Ammon's horn (tissue), 1 donor: ENCODE measurements at places on chromosomes 2 and 18.

DNA sequence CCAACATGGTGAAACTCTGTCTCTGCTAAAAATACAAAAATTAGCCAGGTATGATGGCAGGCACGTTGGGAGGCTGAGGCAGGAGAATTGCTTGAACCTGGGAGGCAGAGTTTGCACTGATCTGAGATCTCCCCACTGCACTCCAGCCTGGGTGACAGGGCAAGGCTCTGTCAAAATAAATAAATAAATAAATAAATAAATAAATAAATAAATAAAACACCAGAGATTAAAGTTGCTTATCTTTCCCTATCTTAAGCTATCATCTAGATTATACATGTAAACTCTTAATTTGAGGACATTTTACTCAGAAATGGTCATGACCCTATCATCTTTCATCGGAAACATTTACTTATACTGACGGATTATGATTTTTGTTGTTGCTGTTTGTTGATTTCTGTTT lies 373.2 kb downstream of the GALNT13 start:
- no peak for DNase-seq

DNA sequence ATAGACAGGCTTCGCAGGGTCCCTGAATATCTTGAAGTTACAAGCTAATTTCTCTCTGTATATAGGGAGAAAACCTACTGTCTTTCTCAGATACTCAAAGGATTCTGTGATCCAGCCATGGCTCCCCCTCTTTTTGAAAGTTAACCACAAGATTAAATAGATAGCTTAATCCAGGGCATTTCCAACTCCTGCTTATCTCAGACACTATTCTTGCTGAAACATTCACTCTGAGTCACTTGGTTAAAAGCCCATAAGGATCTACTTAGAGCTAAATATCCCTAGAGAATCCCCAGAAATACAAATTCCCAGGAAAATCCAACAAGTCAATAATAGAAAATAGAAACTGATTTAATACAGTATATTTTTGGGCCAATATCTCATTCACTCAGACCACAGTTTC lies 179.1 kb upstream of the LYPD1 start:
- DNase-seq = no peak

DNA sequence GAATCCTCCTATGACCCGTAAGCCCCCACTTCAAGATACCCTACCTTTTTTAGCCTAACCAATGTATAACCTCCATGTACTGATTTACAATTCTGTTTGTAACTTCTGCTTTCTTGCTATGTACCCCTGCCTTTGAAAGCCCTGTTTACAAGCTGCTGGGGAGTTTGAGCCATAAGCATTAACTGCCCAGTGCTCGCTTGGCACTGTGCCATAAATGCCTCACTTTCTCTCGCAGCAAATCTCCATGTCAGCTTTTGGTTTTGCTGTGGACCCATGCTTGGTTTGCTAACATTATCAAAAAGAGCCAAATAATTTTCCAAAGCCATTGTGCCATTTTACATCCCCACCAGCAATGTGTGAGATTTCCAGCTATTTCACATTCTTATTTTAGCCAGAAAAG lies 51.8 kb downstream of the TEX51 start:
- no peak for DNase-seq

GRCh38 chr2:72719416-72719815 lies 106.4 kb downstream of the EXOC6B start:
- DNase-seq = no peak
